ENCODE measurements at places on chromosomes 13 and 19.

DNA sequence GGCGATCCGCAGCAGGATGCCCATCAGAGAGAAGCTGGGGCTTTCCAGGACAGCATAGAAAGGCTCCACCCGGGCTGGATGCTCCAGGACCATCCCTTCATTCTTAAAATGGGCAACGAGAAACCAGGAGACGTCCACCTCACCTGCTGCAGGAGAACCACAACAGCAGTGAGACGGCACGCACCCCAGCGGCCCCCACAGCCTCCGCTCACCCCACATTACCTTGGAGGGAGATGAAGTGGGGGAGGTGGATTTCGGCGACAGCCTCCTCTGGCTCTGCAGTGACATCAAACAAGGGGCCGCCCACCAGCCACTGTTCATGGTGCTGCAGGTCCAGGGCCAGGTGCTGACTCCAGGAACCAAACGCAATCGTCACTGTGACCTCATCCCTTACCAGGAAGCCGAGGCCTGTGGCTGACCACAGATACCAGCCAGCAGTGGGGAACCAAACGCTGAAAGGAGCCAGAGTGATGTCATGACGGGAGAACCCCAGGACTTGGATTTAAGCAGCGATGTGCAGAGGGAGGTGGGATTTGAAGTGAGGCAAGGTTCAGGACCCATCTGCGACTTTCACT lies 25.1 kb downstream of the CARD8 start:
- no peak for DNase-seq

- no peak for DNase-seq
These were observed 22.6 kb downstream of the CYP2F1 start for GRCh38 chr19:41136636-41137455.

GRCh38 chr19:45443462-45444317 lies 20.0 kb upstream of the ERCC1 start:
- peak; percentile 97 for DNase-seq

DNA sequence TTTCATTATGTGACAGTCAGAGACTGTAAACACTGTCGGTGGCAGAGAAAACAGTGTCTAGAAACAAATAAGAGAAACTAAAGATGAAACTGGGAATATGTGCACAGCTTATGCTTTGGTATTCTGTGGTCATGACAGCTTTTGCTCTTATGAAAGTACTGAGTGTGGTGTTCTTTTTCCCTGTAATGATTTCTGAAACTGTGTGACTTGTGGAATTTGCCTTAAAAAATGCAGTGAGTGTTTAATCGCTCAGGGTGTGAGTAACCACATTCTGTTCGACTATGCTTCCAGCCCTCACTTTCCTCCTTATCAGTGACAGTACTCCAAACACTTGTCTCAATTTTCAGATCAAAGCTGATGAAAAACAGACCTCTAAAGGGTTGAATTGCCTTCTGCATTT lies 66.9 kb upstream of the DIAPH3 start:
- DNase-seq = no peak

DNA sequence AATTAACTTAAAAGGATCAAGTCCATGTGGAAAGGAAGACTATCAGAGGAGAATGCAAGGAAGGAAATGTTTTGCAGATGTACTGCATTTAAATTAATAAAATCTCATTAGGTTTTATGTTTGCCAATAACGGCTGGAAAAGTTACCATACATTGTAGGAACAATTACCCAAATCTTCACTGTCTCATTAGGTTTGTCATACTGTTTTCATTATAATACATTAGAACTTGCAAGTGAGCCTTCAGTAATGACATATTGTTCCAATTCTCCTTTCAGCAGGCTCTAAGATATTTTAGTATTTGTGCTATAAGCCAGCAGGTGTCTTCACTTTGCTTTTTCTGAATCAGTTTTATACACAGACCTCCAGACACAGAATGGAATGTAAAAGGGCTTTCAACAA lies 661.6 kb upstream of the KLHL1 start:
- DNase-seq = no peak

DNA sequence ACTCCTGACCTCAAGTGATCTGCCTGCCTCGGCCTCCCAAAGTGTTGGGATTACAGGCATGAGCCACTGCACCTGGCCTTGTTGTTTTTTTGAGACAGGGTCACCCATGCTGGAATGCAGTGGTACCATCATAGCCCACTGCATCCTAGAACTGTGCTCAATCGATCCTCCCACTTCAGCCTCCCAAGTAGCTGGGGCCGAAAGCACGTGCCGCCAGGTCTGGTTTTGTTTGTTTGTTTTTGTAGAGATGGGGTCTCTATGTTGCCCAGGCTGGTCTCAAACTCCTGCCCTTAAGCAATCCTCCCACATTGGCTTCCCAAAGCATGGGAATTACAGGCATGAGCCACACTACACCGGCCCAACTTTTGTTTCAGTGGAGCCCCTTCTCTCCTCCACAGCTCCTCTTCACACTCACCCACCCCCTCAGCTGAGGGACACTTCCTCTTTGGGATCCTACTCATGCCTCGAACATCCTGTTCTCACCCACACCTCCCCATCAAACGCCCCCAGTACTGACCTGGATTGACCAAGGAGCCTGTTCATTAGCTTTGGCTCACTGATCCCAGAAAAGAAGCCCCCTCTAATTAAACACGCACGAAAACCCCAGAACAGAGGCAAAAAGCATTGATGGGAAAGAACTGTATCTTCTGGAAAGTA lies 12.8 kb upstream of the CERS4 start:
- no peak for DNase-seq

- DNase-seq = no peak
These were observed 7.3 kb upstream of the SBK3 start for GRCh38 chr19:55552620-55553019.

- DNase-seq = no peak
These were observed 7.6 kb downstream of the GRIK5 start for GRCh38 chr19:42062381-42062780.

DNA sequence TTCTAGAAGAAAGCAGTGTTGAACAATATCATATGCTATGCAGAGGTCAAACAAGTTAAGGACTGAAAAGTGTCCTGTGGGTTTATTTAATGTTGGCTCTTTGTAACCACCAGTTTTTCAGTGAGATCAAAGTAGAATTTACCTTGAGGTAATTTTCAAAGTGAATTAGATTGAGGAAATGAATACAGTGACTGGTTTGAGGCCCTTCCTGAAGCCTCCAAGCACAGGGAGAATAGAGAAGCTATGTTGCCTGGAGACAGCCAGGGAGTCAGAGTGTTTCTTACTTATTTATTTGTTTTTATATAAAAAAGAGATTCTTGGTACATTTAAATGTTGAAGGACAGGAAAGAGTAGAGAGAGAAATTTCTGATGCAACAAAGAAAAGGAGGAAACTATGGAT lies 954.3 kb upstream of the SPRY2 start:
- no peak for DNase-seq

DNA sequence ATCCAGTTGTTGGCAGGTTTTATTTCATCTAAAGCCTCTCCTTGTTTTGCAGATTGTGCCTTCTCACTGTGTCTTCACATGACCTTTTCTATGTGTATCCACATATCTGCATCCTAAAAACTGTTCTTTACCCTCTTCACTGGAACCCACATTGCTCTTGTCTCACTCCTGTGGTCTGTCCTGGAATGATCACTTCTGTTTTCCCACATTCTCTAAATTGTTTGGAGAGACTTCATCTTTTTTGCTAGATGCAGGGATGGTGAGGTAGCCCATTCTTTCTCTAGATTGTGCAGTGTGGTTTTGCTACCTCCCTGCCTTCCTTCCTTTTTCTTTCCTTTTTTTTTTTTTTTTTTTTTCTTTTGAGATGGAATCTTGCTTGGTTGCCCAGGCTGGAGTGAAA lies 608.6 kb upstream of the MIR17HG start:
- no peak for DNase-seq

- no peak for DNase-seq
These were observed 14.5 kb downstream of the MED25 start for GRCh38 chr19:49832556-49832955.

All from DMS53 (cell line).